ENCODE measurements at places on chromosomes 12 and 14.
A peak's percentile ranks its signal among the peaks of the same experiment; 100 is the strongest.

DNA sequence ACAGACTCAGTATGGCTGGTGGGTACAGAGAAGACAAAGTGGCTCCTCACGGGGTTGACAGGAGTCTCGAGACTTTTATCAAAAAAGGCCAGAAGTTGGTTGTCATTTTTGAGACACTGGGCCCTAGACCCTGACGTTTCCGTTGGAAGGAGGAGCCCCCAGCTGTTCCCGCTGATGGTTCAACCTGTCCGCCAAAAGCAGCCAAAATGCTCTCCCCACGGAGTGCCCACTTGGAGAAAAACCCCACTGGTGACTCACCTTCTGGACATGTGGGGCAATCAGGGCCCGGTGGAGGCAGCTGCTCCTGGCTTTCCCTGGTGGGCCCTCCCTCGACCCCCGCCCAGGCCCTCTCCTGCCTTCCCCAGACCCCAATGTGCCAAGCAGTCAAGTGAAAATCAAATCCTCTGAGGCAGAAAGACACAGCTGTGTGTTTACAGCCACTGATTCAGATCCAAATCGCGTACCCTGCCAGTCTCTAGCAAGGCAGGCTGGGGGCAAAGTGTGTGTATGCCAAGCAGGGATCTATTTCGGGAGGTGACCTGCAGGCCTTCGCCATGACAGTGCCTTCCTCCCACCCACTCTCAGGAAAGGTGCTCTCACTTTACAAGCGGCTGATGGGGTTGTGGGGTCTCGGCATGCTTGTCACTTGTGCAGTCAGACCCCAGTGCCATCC is 347.4 kb downstream of the DPF3 start:
- no peak for DNase-seq

DNA sequence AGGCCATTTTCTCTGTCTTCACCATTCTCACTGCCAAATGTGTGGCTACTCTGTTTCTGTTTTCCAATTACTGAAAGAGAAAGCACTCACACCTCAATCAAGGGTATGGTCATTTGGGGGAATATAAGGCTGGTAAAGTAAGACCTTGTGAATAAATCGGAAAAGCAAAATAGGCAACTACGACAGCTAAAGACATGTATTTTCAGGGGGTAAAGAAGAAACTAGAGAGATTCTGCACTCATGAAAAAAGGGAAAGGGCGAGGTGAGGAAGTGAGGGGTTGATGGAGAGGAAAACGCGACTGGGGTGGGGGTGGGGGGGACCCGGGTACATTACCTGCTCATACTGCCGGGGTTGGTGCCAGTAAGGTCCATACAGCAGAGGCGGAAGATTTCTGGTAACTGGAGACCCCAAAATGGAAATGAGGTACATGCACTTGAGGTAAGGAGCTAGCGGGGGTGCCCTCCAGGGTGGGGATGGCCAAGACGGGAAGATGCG is 19.3 kb downstream of the CHD8 start:
- no peak for DNase-seq

- no peak for DNase-seq
Measured at GRCh38 chr12:114588061-114588460, 95.9 kb downstream of the TBX3 start.

DNA sequence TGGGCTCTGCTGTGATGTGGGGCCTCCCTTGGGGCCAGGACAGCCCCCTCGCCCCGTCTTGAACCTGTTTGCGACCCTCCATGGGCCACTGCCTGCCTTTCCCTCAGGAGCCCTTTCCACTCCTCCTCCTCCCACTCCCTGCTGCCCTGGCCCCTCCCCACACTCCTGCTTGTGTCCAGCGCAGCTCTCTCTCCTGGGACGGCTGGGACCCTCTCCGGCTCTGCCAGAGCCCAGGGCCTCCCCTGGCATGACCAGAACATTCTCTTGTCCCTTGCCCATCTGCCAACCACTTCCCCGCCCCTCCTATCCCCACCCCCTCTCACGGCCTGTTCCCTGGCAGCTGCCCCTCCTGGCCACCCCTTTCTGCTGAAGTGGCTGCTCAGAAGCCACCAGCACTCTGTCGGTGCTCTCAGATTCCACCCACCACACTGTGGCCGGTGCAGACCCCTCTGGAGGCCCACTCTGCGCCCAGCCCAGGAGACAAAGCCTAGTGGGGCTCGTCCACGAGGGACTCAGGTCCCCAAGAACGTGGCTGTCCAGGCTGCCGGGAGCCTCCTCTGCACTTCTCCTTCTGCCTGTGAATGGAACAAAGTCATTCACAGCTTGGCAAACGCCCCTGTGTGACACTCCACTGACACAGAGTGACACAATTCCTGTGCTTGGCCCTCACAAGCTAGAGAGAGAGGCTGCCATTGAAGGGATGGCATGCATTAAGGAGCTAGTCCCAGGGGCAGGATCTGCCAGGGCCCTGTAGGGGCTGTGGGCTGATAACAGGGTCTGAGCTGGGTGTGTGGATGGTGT is 1.4 kb downstream of the ASPG start:
- DNase-seq = no peak

GRCh38 chr12:129401572-129401971 is 502.3 kb downstream of the TMEM132D start:
- no peak for DNase-seq

- DNase-seq = no peak
Measured at GRCh38 chr12:98738539-98738938, 93.4 kb downstream of the APAF1 start.

GRCh38 chr14:95465358-95465757 is 51.1 kb downstream of the SYNE3 start:
- DNase-seq = no peak

DNA sequence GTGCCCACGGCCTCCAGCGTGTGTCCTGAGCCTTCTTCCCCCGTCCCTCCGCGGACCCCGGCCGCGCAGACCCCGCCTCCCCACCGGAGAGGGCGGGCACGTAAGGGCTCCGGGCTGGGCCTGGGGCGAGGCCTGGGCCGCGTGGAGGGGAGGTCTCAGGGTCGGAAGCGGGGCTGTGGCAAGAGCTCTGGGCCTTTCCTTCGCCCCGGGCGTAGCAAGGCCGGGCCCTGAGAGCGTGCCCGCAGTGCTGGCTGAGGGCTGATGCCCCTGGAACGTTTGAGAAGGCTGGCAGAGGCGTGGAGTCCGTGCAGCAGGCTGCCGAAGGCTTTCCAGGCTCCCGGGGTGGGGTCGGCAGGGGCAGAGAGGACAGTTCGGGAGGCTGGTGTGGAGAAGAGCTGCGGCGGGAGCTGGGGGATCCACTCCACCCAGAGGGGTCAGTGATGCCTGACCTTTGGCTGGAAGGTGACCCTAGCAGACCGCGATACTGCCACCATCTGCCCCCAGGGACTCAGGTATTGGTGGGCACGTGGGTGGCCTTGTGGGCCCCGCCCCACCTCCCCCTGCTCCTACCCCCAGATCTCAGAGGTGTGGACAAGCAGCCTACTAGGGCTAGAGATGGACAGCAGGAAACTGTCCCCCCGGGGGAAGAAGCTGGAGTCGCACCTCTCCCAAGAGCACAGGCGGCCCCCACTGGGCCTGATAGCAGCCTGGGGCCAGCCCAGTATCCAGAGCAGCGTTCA is 558 bp downstream of the TEX22 start:
- DNase-seq = no peak

DNA sequence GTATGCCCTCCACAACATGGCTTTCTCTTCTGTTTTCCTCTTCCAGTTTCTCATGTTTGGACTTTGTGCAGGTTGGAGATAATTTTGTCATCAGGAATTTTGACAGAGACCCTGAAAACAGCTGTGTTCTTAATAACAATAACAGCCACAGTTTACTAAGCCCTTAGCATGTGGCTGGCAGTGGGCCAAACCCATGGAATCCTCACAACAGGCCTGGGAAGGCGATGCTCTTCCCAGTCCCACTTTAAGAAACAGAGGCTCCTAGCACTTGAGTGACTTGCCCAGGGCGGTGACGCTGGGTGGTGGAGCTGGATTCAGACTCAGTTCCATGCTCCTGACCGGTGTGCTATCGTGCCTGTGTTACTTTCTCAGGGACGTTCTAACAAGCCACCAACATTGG is 20.1 kb upstream of the PLEKHG3 start:
- peak; percentile 36 for DNase-seq

DNA sequence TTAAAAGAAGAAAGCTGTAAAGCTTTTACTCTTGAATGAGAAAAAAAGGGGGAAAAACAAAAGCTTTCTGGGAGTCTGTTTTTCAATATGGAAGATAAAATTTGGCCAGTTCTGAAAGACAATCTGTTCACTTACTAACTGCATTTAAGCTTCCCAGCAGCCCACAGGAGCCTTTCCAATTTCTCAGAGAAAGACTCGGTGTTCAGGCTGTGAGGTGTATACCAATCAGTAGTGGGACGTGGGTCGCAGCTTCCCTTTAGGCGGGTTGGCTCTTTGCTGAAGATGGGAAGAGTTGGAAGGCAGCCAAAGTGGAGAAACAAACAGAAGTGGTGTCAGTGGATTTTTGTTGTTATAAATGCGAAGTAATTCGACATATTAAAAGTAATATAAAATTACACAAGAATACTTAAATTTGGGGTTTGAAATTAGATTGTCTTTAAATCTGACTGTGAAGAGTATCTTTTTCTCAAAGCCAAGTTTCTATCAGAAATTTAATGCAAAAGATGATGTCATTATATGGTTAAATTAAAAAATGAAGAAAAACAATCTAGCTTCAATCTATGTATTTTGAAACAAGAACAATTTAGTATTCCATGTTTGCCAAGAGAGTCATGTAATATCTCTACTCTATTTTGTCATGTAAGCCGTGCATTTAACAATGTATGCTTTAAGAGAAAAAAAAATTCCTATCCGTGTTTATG is 590.2 kb upstream of the ATXN7L3B start:
- no peak for DNase-seq

GRCh38 chr12:10196210-10196609 is 16.5 kb upstream of the GABARAPL1 start:
- DNase-seq = no peak

GRCh38 chr14:95928751-95929150 is 52.1 kb downstream of the TUNAR start:
- DNase-seq = no peak

DNA sequence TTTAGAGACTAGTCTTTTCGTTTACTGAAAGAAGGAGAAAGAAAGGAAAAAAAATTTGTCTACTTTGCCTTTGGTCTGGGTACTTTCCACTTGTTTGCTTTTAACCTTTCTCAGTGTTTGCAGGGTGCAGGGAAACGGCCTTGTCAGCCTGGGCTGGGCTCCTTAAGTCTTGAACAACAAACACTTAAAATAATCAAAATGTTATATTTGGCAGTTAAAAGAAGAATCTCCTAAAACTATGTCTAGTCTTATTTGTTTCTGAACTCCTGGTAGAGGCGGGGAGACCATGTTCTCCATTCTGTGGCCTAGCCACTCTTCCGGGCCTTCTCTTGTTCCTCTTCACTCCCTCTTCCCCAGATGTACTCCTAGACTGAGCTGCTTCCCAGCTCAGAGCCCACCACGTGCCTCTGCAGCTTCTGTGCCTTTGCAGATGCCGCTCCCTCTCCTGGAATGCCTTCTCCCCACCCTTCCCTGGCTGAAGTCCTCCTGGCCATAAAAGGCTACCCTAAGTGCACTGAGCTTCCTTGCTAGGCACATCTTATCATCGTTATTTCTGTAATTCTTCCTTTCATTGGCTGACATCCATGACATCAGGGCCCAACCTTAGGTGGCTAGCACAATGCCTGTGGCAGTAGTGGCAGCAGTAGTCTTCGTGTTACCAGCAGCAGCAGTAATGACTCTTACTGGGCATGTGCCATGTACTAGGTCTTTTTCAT is 432.9 kb downstream of the ZFP36L1 start:
- peak; percentile 42 for DNase-seq

DNA sequence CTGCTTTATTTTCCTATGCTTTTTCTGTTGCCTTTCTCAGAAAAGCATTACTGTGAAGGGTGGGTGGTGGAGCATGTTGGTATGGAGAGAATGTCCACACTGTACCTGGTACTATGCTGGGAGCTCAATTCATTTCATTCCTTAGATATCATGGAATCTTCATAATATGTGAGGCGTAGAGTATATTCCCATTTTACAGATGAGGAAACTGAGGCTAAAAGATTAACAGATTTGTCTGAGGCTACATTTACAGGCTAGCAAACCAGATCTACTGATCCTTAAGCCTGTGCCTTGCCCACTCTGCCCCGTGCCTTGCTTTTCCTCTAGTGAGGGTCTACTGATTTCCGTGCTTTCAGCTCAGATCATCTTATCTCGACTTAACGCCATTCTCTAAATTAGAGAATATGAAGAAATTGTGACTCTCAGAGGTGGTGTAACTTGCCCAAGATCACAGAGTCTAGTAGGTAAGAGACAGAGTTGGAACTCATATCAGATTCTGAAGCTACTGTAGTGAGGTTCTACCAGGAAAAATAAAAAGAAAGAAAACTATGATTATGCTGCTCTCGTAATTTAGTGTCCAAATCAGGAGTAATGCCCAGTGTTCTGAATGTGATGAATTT is 5.5 kb downstream of the GLRX5 start:
- DNase-seq = no peak

DNA sequence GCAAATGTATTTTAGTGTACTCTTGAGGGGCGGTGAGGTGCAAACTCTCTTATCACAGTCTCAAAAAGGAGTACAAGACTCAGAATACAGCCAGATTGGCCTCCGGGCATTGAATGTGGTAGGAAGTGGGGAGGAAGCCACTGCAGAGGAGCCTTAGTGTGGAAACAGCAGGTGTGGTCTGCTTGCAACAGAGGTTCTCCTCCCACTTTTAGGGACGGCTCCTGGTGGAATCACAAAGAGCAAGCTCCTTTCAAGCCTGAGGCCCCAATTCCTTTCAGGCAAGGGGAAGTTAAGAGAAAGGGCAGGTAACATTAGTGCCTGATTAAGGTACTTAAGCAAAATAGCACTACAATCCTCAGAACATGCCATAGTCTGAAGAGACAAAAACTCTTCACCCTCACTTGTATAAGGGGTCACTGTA is 23.7 kb upstream of the SLC2A3 start:
- DNase-seq = no peak

Data from EL (cell line).